ENCODE measurements at places on chromosomes 12 and 14. TPM values are rescaled to one million over a fixed set of nuclear protein-coding genes. Genes with fewer than 3 reads are reported as not detected.

DNA sequence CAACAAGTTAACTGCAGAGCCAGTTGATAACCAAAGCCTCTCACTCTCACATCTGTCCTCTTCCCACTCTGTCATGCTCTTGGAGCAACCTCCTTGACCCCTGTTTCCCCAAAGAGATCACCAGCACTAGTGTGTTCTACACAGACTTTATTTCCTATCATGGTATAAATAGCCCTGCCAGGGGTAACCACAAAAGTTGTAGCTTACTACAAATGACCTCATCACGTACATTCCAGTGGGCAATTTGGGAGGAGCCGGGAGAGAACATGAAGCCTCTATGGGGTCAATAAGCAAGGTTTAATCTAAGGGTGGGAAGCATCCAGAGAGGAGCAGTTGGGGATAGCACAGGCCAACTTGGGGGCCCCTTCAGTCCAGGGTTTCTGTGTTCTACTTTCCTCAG is 186.5 kb downstream of the KCNA5 start:
- H3K4me1 ChIP-seq: no peaks in the 10 kb centered on the region
- no peaks in the 10 kb centered on the region for H3K36me3 ChIP-seq
- H3K27me3 ChIP-seq: no peaks in the 10 kb centered on the region
- H3K27ac ChIP-seq: no peak overlapping the region

- no peak overlapping the region for H3K27ac ChIP-seq
- H3K4me3 ChIP-seq: no peak overlapping the region
- no peaks in the 10 kb centered on the region for H3K36me3 ChIP-seq
- no peaks in the 10 kb centered on the region for H3K4me1 ChIP-seq
- DNase-seq: no peak
Observed at GRCh38 chr12:21710958-21711775, 53.5 kb upstream of the LDHB start.

GRCh38 chr14:100285021-100285912 is 21.0 kb downstream of the SLC25A29 start:
- peaks cover 14% of the 10 kb centered on the region for H3K4me1 ChIP-seq
- peak overlapping the region; percentile 84 for H3K27ac ChIP-seq
- H3K27me3 ChIP-seq: no peaks in the 10 kb centered on the region
- peak; percentile 78 for DNase-seq
- H3K4me3 ChIP-seq: peak overlapping the region; percentile 72

HCAR1 gene
- 0.19 TPM for total RNA-seq

DNA sequence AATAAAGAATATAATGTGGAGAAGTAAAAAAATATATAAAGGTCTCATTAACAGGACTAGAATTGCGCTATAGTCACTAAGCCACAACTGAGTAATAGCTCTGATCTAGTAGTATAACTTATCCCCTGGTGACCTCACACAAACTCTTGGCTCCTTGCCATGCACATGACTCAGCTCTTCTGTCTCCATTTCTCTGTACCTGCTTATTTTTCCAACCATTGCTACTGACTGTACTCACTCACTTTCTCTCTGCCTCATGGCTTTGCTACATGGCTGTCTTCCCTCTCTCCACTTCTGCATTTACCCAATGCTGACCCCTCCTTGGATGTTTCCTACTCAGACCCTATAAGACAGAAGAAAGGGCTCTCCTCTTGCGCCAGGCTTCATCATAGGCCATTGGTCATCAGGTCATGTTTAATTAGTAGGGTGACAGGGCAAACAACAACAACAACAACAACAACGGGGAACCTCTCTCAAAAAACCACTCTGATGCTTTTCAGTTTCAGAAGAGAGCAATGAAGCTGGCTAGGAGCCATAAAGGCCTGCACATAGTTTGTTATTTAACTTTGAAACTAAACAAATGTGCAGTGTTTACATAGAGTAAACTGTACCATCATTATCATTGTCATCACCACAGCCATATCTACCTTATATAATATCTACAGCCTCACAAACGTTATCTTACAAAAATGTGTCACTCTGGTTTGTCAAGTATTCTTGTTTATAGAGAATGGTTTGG is 25.6 kb upstream of the KRAS start:
- H3K4me1 ChIP-seq: peaks cover 4% of the 10 kb centered on the region
- DNase-seq: peak; percentile 80
- no peak overlapping the region for H3K27ac ChIP-seq
- H3K36me3 ChIP-seq: no peaks in the 10 kb centered on the region
- no peaks in the 10 kb centered on the region for H3K27me3 ChIP-seq

GRCh38 chr12:3456809-3457208 is 34.2 kb upstream of the PRMT8 start:
- no peak overlapping the region for H3K4me3 ChIP-seq
- no peak overlapping the region for H3K27ac ChIP-seq
- no peaks in the 10 kb centered on the region for H3K4me1 ChIP-seq
- peaks cover 21% of the 10 kb centered on the region for H3K27me3 ChIP-seq
- DNase-seq: no peak
- no peaks in the 10 kb centered on the region for H3K36me3 ChIP-seq

DNA sequence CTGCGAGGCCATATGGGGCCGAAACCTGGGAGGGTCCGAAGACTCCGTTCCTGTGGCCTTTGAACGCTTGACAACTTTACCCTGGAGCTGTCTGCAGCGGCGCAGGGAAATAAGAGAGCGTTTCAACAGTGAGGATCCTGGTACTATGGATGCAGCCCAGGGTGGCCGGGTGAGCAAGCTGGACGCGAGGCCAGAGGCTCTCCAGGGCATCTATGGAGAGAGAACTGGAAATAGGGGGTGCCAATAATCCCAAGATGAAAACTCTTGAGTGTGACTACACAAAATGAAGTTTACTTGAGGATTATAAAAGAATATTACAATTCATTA is 1.1 kb upstream of the ABCC9 start:
- no peak for DNase-seq
- no peaks in the 10 kb centered on the region for H3K27me3 ChIP-seq
- H3K36me3 ChIP-seq: no peaks in the 10 kb centered on the region
- H3K4me1 ChIP-seq: no peaks in the 10 kb centered on the region

GRCh38 chr14:68741839-68742470 is 50.9 kb downstream of the ZFP36L1 start:
- no peaks in the 10 kb centered on the region for H3K4me1 ChIP-seq
- H3K36me3 ChIP-seq: no peaks in the 10 kb centered on the region
- H3K27ac ChIP-seq: no peak overlapping the region
- DNase-seq: no peak
- no peaks in the 10 kb centered on the region for H3K27me3 ChIP-seq

MANSC4 gene
- total RNA-seq: not detected

All from liver (tissue), 10 donors.